ENCODE measurements at places on chromosomes 2 and 18.

DNA sequence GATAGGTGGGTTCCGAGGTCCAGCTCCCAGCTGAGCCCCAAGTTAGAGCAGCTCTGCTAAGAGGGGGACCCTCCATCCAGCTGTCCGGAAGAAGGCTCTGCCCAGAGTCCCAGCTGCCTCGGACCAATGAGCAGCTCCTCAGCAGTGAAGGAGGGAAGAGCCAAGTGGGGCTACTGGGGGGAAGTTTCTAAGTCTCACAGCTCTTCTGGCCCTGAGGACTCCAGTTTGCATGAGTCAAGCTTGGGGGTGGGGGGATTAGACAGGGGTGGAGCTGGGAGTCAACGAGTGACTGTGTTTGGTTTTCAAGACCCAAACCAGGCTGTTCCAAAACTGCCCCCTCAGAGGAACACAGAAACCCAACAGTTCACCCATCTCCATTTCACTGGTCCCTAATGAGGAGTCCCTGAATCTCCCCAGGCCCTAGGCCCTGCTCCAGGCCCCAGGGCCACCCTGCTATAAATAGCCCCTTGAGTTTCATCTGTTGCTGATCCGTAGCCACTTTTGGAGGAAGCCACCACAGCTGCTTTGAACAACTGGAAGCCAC lies 100.9 kb downstream of the TNS1 start:
- no peak for DNase-seq

DNA sequence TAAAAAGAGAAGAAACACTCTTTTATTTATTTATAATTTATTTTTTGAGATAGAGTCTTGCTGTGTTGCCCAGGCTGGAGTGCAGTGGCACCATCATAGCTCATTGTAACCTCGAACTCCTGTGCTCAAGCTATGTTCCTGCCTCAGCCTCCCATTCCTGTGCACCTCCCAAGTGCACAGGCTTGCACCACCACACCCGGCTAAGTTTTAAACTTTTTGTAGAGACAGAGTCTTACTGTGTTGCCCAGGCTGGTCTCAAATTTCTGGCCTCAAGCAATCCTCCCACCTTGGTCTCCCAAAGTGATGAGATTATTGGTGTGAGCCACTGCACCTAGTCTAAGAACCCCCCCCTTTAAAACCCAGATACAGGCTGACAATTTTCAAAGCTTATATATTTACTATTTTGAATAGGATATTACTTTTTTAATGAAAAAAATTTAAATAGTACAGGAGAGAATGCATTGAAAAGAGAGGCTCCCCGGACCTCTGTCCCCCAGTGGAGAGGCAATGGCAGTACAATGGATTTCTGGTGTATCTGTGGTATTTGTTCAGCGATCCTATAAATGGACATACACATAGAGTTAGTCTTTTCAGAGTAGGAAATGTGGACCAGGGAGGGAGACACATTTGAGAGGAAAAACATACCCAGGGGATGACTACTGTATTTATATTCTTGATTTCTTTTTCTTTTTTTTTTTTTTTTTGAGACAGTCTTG lies 48.1 kb upstream of the CNOT11 start:
- peak; percentile 14 for DNase-seq

DNA sequence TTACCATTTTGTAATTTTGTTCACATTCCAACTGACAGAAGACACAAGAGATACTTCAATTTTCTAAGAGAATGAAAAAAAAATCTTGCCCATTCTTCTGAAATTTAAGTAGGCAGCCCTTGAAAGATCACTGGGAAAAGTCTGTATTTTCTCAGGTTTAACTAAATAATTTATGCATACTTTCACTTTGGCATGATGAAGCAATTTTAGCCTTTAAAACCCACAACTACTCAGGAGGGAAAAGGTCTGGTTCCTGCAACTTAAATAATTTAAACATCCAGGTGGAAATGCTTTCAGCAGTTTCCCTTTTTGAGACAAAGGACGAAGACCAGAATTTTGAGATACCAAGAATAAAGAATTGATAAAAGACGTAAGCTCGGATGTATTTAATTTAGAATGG lies 61.4 kb downstream of the ZEB2 start:
- DNase-seq = no peak

- peak; percentile 52 for DNase-seq
Measured at GRCh38 chr2:195543902-195544894, 112.8 kb upstream of the SLC39A10 start.

GRCh38 chr18:8844721-8845148 lies 139.4 kb downstream of the MTCL1 start:
- DNase-seq = no peak

DNA sequence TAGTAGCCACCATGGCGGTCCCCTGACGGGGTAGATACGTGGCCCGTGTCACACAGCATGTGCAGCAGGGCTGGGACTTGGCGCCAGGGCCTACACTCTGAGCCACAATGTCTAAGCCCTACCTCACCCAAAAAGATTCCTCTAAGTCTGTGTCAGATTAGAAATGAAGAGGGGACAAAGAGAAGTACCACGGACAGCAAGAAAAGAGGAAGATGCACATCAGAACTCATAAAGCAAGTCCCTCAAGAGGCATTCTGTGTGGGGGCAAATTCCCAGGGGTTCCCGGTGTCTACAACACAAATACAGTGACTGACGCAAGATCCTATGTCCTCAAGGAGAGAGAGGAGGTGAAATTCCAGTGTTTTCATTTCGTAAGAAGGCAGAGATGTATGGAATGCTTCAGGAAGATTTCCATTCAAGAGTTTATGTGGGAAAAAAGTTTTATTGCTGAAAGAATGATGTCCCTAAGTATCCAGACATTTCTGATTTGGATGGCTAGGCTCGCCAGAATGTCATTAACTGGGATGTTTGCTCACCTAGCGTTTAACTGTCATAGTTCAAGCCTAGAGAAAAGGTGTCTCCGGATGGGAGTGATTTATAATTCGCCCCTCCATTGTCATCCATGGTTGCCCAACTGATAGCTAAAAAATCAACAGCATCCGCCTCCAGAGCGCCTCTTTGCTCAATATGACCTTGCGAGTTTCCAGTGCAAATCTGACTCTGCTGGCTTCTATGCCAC lies 75.6 kb upstream of the CHMP1B start:
- no peak for DNase-seq

DNA sequence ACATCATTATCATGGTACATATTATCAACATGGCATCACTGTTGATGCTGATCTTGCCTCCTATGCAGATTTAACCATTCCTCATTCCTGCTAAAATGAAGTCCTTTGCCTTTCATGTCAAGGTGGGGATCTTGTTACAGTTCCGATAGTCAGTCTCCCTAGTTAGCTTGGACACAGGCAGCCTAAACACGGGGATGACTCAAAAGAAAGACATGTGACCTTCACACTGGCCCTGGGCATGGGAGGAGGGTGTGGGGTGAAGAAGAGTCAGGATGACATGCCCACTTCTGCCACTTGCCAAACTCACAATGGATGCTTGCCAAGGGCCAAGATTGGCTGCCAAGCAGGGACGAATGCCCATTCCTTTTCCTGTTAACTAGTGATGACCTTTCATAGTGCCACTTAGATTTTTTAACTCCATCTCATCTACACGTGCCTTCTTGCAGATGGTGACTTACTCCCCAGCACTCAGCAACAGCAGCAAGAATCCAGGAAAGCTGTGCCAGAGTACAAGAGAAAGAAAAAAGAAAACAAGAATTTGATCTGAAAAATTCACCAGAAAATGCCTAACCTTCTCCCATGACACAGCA lies 13.9 kb upstream of the SLC1A4 start:
- DNase-seq = peak; percentile 85

DNA sequence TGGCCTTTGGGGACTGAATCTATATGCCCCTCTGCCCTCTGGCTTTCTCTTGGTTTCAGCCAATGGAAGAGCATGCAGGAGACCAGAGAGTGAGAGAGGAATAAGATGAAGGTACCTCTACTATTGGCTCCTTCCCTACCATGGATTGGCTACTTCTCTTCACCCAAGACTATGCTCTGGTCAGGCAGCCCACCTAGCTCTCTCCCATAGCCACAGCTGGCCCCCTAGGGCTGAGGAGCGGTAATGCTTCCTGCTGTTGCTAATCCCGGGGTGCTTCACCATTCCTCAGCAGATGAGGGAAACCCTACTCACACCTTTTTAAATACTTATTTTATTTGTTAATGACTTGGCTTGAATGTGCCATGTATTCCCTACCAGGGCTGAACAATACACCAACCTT lies 142.4 kb downstream of the MREG start:
- no peak for DNase-seq

DNA sequence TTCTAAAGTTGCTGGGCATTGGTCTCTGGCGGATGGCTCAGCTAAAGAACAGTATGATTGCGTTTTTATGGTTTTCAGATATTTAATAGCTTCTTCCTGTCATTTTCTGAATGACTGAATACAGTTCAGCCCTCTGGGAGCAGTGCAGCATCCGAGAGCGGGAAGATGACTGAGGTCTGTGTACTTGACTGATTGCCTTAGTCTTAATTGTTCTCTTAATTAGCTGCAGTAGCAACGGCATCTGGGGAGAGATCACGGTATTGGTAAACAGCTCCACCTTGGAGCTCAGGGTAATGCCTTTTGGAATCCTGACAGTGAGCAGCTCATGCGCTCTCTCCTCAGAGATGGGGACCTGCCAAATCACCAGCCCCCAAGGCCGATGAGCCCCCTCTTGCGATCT lies 481.4 kb upstream of the SPRED2 start:
- no peak for DNase-seq

DNA sequence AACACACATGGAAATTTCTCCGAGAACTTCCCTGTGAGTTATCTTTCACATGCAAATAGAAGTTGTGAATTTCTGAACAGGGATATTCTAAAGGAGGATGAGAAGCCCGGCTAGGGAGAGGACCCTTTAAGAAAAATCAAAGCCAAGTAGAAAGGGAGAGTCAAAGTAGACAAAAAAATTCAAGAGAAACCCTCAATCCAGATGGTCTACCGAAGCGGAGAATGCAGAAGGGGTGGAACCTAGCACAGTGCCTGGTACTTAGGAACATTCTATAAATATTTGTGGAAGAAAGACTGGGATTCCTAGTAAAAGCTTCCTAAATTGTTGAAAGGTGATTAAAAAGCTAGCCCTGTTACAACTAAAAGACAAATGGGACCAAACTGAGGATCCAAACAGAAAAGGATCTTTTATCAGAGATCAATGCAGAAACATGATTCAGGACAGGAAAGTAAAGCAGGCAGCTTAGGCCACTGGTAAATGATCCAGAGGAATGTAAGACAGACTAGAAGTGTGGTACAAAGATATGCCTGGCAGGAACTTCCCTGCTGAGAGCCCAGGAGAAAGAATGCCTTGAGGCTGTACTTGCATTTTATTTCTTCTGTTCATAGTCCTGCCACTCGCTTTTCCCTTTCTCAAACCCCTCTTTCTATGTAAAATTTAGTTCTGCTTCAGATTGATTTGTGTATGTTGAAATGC lies 19.5 kb upstream of the GLS start:
- peak; percentile 55 for DNase-seq

DNA sequence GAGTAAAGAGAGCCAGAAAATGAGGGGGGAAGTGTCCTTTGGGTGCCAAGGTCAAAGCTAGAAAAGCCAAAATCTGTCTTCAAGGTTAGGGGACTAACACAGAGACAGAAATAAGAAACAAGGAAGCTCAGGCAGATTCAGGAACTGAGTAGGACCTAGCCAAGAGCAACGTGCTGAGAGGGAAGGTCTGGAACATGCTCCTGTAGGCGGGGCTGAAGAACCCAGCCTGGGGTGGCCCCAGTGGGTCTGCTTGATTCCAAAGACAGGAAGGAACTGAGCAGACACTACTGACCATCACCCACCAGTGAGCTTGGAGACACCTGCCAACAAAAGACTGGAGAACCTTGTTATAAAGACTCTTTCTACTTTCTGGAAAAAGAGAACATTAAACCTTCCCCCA lies 105.1 kb downstream of the SP3 start:
- DNase-seq = no peak

GRCh38 chr2:199798831-199799580 lies 52.0 kb downstream of the FTCDNL1 start:
- DNase-seq = no peak

GRCh38 chr2:38427936-38428335 lies 50.9 kb upstream of the ATL2 start:
- DNase-seq = no peak

DNA sequence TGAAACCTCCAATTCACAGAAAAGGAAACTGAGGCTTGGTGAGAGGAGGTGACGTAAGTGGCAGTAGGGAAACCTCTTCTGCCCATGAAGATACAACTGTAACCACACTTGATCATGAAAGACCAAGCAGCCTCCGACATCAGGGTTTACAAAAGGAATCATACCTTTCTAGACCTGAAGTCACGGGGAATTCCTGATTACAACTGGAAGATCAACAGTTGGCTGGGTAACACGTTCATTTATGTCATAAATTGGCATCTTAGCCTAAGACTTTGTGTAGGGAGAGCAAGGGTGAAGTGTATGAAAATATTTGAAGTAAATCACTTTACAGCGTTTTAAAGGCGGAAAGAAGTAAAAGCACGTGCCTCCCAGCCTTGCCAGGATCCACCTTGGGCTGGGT lies 922 bp downstream of the HS1BP3 start:
- no peak for DNase-seq

- no peak for DNase-seq
Measured at GRCh38 chr2:65053199-65053598, 3.0 kb upstream of the CEP68 start.

- DNase-seq = no peak
Measured at GRCh38 chr2:111053825-111054515, 66.7 kb upstream of the BCL2L11 start.

DNA sequence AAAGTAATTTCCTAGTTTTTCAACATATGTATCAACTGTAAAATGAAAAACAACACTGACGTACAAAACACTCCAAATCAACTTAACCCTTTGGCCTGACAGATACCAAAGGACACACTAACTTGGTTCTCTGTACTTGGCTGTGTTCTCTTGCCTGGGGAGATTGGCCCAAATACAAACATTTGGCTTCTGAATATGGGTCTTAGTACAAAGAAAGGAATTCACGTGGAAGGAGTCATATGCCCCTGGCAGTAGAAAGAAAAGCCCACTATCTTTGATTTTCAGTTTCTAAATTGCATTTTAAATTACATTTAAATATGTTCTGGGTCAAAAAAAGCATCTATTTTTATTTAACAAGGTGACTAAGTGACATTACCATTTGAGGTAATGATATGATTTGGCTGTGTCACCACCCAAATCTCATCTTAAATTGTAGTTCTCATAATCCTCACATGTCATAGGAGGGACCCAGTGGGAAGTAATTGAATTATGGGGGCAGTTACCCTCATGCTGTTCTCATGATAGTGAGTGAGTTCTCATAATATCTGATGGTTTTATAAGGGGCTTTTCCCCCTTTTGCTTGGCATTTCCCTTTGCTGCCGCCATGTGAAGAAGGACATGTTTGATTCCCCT lies 153.6 kb upstream of the CCDC195 start:
- no peak for DNase-seq

GRCh38 chr2:54615832-54616534 lies 107.5 kb upstream of the EML6 start:
- no peak for DNase-seq

- no peak for DNase-seq
Measured at GRCh38 chr2:50355891-50356290, 676.0 kb downstream of the NRXN1 start.

- DNase-seq = no peak
Measured at GRCh38 chr2:84201158-84201557, 257.9 kb downstream of the SUCLG1 start.

- no peak for DNase-seq
Measured at GRCh38 chr2:562391-563364, 114.5 kb downstream of the TMEM18 start.

- DNase-seq = no peak
Measured at GRCh38 chr2:205128726-205129125, 553.6 kb upstream of the NRP2 start.

GRCh38 chr18:12254136-12254819 lies at the start of gene CIDEA:
CIDEA (plus strand) TSS chr18:12254361; CDS start chr18:12254384, 23 bp downstream.
- DNase-seq = no peak

- DNase-seq = no peak
Measured at GRCh38 chr2:181787310-181788048, 104.1 kb upstream of the ITPRID2 start.

Measured in SJSA1 (cell line).